ENCODE measurements at places on chromosomes 2 and 18.

DNA sequence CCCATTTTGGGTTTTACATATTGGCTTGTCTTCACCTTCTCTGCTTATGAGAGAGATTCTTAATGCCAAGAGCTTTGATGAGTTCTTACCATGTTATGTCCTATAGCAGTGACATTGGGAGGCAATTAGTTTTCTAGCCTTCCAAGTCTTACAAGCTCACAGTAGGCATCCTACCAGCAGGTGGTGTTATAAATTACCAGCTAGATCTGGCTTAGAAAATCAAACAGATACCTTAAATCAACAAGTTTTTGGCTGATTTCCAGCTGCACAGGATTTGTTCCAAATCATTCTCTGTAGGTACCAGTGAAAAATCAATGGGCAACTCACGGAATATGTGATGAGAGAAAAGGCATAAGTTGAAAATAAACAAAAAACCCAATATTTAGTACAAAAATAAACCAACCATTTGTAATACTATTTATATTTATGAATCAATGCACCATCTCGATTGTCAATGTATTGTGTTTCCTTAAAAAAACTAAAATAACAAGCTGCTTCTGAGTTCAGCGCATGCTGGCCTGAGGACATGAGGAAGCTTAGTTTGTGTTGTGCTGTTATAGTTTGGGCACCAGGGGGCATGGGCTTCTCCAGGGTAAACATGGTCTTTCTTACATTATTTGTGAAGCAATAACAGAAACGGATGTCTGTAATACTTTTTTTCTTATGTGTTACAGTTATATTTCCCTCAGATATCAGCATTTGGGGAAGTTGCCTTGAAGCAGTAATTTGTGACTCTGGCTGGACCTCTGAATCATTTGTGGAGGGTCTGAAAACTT lies 34.1 kb upstream of the NXPH2 start:
- DNase-seq, result no peak

- no peak for DNase-seq
These were observed 11.3 kb upstream of the DES start for GRCh38 chr2:219406861-219407230.

GRCh38 chr2:30684026-30684425 lies 123.2 kb downstream of the CAPN13 start:
- DNase-seq, result no peak

- no peak for DNase-seq
These were observed 117.6 kb downstream of the TPGS2 start for GRCh38 chr18:36711014-36711725.

DNA sequence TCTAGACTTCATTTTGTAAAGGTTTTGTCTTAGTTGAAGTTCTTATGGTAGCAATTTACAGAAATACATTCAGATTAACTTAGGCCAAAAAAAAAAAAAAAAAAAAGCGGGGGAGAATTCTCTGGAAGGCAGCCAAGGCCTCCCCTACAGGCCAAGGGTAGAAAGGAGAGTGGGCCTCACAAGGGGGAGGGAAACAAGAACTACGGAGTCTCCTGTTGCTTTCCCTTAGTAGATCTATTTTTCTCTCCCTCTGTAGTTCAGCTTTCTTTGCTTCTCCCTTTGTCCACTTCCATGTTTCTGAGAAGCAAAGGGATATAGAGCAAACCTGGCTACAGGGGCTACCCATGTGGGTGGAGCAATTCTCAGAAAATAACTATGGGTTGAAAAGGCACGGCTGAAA lies 2.4 kb upstream of the STK11IP start:
- no peak for DNase-seq

DNA sequence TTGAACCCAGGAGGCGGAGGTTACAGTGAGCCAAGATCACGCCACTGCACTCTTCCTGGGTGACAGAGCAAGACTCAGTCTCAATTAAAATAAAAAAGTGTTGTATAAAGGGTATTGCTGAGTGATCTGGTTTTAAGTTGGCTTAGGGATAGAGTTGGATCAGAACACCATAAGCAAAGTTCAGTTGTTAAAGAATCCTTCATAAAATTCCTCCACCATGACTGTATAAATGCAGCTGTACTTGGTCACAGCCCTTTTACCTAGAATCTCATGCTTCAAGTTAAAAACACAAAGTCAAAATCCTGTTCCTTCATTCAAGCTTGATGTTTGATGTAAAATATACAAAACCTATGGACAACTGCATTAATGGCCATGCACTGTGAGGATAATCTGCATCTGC lies 33.4 kb upstream of the PNO1 start:
- no peak for DNase-seq

DNA sequence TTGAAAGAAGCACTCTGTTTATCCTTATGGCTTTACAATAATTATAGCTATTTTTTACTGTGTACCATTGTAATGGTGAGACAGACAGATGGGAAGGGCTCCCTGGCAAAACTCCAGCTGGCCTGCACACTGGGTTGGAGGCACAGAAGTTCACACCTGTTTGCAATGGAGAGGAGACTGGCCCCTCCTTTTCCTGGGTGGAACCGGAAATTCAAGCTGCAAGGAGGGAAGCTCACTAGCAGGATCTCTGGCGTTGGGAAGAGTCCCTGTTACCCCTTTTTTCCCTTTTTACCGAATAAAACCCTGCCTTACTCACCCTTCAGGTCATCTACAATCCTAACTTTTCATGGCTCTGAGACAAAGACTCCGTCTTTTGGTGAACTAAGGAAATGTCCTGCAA lies 100.3 kb upstream of the TFPI start:
- no peak for DNase-seq

GRCh38 chr18:68564351-68564750 lies 150.6 kb downstream of the TMX3 start:
- no peak for DNase-seq

- no peak for DNase-seq
These were observed 5.7 kb downstream of the RPL37A start for GRCh38 chr2:216504376-216504762.
